ENCODE measurements at places on chromosomes 2 and 18. TPM values are rescaled to one million over a fixed set of nuclear protein-coding genes. Genes with fewer than 3 reads are reported as not detected.
A peak's percentile ranks its signal among the peaks of the same experiment; 100 is the strongest.

DNA sequence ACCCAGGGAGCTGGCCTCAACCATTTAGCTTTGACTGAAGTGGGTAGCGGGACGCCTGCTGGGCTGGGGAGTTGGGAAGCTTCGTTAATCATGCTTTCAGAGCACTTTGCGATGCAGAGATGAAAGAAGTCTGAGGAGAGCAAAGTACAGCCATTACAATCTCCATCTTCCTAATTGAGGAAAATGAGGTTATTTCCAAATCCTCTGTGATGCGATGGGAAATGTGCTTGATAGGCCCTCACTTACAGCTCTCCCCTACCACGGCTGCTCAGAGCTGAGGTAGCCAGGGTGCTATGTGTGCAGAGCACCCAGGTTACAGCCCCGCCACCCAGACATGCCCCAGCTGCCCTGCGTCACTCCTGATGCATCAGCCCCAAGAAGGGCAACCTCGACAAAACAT, 326.5 kb upstream of the KLHL29 start:
- H3K27me3 ChIP-seq, result no peaks in the 10 kb centered on the region
- DNase-seq, result no peak
- no peaks in the 10 kb centered on the region for H3K4me1 ChIP-seq
- no peak overlapping the region for H3K27ac ChIP-seq
- no peak overlapping the region for H3K4me3 ChIP-seq

The SPHKAP gene
- not detected for total RNA-seq

- H3K4me1 ChIP-seq, result peaks cover 25% of the 10 kb centered on the region
- H3K36me3 ChIP-seq, result peaks cover 8% of the 10 kb centered on the region
- H3K4me3 ChIP-seq, result peak overlapping the region; percentile 99
- no peaks in the 10 kb centered on the region for H3K27me3 ChIP-seq
- H3K27ac ChIP-seq, result peak overlapping the region; percentile 96
- DNase-seq, result peak; percentile 14
Observed at GRCh38 chr2:33598561-33599174, 431 bp downstream of the FAM98A start.

- peak overlapping the region; percentile 70 for H3K27ac ChIP-seq
- H3K27me3 ChIP-seq, result peaks cover 84% of the 10 kb centered on the region
- H3K4me1 ChIP-seq, result peaks cover 11% of the 10 kb centered on the region
- no peaks in the 10 kb centered on the region for H3K36me3 ChIP-seq
- H3K4me3 ChIP-seq, result no peak overlapping the region
Observed at GRCh38 chr2:205763708-205764211, 81.5 kb downstream of the NRP2 start.

The G6PC2 gene
- total RNA-seq, result not detected

DNA sequence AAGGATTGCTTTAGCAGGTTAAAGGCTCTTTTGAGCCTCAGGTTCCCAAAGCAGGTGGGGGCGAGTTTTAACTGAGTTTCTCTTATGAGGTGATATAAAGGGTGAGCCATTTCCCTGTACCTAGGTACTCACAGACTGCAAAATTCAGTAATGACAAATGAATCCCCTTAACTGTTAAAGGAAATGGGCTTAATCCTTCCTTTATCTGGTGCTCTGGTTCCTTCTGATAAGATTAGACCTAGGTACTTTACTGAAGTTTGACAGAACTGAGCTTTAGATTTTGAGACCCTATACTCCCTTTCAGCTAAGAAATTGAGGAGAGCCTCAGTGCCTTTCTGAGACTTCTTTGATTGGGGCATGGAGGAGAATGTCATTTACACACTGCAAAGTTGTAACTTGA, 42.6 kb downstream of the STK17B start:
- H3K4me3 ChIP-seq, result no peak overlapping the region
- peaks cover 2% of the 10 kb centered on the region for H3K4me1 ChIP-seq
- no peak overlapping the region for H3K27ac ChIP-seq
- no peaks in the 10 kb centered on the region for H3K36me3 ChIP-seq
- no peaks in the 10 kb centered on the region for H3K27me3 ChIP-seq

DNA sequence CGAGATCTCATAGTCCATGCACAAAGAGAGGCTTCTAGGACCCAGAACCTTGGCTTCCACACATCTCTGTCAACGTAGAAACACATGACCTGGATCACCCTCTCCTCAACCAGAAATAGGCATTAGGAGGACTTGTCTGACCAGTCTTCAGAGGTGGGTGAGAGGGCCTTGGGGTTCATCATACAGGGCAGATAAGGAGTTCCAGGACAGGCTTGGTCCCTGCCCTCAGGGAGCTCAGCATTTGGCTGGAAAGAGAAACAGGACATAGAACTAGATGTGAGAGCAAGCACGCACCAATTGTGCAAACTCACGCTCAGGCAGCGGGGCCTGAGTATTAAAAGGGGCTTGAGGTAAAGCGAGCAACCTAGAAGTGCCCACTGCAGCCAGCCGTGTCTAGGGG, 28.6 kb upstream of the NOTO start:
- peaks cover 19% of the 10 kb centered on the region for H3K27me3 ChIP-seq
- peak overlapping the region; percentile 33 for H3K4me3 ChIP-seq
- no peak for DNase-seq

The ARHGEF4 gene
- 0.77 TPM for total RNA-seq

GRCh38 chr2:159853101-159853500, 55.1 kb upstream of the CD302 start:
- H3K4me3 ChIP-seq, result no peak overlapping the region
- no peak for DNase-seq
- peaks cover 2% of the 10 kb centered on the region for H3K4me1 ChIP-seq
- H3K27ac ChIP-seq, result no peak overlapping the region
- no peaks in the 10 kb centered on the region for H3K27me3 ChIP-seq

DNA sequence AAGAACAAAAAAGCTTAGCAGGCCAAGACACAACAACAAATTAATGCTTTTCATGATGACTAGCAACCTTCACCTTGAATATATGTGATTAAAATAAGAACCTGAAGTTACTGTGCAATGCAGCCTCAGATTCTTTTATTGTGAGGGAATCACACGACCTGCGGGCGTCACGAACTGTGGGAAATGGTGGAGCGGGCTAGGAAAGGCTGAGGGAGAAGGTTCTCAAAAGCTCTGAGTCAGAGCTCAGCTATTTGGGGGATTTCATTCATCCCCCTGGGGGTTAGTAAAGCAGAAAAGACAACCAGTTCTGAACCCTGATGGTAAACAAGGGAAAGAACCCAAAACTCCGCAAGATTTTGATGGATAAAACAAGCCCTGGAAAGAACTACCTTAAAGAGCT, 89.3 kb upstream of the NCKAP5 start:
- DNase-seq, result no peak
- H3K4me3 ChIP-seq, result no peak overlapping the region
- H3K27ac ChIP-seq, result no peak overlapping the region
- no peaks in the 10 kb centered on the region for H3K27me3 ChIP-seq

DNA sequence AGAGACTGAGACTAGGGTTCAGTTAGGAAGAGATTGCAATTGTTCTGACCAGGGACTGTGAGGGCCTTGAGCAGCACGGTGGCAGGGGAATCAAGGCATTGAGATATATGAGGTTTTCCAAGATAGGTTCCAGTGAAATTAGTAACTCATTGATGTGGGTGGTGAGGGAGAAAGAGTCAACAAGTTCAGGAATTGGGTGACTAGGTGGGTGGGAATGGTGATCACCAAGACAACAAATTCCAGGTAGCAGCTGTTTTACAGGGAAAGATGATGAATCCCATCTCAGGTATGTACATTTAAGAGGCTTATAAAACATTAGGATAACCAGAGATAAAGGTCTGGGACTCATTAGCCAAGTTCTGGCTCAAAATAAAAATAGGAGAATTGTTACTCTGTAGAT, 251.5 kb upstream of the MGAT5 start:
- no peak overlapping the region for H3K27ac ChIP-seq
- H3K4me1 ChIP-seq, result peaks cover 3% of the 10 kb centered on the region
- no peaks in the 10 kb centered on the region for H3K36me3 ChIP-seq

GRCh38 chr2:64137567-64137966, 6.7 kb downstream of the PELI1 start:
- H3K27me3 ChIP-seq, result no peaks in the 10 kb centered on the region
- H3K27ac ChIP-seq, result no peak overlapping the region
- peak overlapping the region; percentile 33 for H3K4me3 ChIP-seq
- DNase-seq, result no peak
- H3K4me1 ChIP-seq, result peaks cover 51% of the 10 kb centered on the region
- peaks cover 10% of the 10 kb centered on the region for H3K36me3 ChIP-seq

The EML6 gene
- 4.0 TPM for total RNA-seq

DNA sequence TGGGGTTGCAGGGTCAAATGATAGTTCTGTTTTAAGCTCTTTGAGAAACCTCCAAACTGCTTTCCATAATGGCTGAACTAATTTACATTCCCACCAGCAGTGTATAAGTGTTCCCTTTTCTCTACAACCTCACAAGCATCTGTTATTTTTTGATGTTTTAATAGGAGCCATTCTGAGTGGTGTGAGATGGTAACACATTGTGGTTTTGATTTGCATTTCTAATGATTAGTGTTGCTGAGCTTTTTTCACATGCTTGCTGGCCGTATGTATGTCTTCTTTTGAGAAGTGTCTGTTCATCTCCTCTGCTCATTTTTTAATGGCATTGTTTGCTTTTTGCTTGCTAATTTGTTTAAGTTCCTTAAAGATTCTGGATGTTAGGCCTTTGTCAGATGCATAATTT, 107.7 kb downstream of the PDE11A start:
- H3K27ac ChIP-seq, result no peak overlapping the region
- H3K4me1 ChIP-seq, result no peaks in the 10 kb centered on the region
- H3K36me3 ChIP-seq, result no peaks in the 10 kb centered on the region
- peaks cover 12% of the 10 kb centered on the region for H3K27me3 ChIP-seq
- DNase-seq, result no peak

DNA sequence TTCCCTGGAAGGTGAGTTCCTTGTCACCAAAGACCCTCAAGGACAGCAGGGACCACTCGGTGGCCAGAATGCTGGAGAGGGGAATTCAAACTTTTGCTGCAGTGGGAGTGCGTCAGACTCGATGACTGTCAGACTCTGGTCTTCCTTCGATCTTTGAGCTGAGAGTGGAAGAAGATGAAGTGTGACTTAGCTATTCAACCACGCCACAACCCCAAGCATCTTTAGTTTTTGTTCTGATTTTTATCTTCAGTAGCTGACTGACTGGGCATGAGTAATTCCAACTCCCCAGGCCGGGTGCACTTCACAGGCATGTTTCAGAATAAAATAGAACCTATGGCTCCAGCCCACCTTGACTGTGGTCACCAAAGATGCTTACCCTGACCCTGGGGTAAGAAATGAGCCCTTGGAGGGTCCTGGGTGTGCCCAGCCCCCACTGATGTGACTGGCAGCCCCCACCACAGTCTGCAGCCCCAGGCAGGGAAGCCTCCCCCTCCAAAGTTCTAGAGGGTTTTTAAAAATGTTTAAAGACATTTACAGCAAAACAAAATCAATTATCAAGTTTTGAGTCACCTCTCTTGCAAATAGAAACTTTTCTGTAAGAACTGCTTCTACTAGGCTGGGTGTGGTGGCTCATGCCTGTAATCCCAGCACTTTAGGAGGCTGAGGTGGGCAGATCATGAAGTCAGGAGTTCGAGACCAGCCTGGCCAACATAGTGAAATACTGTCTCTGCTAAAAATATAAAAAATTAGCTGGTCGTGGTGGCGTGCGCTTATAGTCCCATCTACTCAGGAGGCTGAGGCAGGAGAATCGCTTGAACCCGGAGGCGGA, 24.9 kb upstream of the YWHAQ start:
- peaks cover 33% of the 10 kb centered on the region for H3K4me1 ChIP-seq
- H3K27me3 ChIP-seq, result no peaks in the 10 kb centered on the region
- H3K27ac ChIP-seq, result peak overlapping the region; percentile 87
- H3K4me3 ChIP-seq, result peak overlapping the region; percentile 7

GRCh38 chr2:65724336-65724735, 291.9 kb upstream of the SPRED2 start:
- H3K36me3 ChIP-seq, result no peaks in the 10 kb centered on the region
- no peaks in the 10 kb centered on the region for H3K4me1 ChIP-seq
- no peak overlapping the region for H3K4me3 ChIP-seq
- peaks cover 35% of the 10 kb centered on the region for H3K27me3 ChIP-seq
- DNase-seq, result no peak

GRCh38 chr2:107111623-107112022, 225.7 kb upstream of the ST6GAL2 start:
- no peak for DNase-seq
- H3K4me3 ChIP-seq, result no peak overlapping the region
- no peaks in the 10 kb centered on the region for H3K27me3 ChIP-seq
- H3K36me3 ChIP-seq, result no peaks in the 10 kb centered on the region
- no peaks in the 10 kb centered on the region for H3K4me1 ChIP-seq

DNA sequence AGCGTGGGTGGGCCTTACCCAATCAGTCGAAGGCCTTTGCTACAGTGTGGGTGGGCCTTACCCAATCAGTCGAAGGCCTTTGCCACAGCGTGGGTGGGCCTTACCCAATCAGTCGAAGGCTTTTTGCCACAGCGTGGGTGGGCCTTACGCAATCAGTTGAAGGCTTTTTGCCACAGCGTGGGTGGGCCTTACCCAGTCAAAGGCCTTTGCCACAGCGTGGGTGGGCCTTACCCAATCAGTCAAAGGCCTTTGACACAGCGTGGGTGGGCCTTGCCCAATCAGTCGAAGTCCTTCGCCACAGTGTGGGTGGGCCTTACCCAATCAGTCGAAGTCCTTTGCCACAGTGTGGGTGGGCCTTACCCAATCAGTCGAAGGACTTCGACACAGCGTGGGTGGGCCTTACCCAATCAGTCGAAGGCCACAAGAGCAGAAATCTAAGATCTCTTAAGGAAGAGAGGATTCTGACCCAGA, 16.3 kb upstream of the GAL3ST2 start:
- H3K27me3 ChIP-seq, result no peaks in the 10 kb centered on the region
- peak overlapping the region; percentile 75 for H3K27ac ChIP-seq
- no peak for DNase-seq
- H3K4me3 ChIP-seq, result no peak overlapping the region
- peaks cover 23% of the 10 kb centered on the region for H3K4me1 ChIP-seq

GRCh38 chr2:215660687-215661086, 224.8 kb upstream of the FN1 start:
- peaks cover 11% of the 10 kb centered on the region for H3K27me3 ChIP-seq
- H3K4me3 ChIP-seq, result no peak overlapping the region
- H3K4me1 ChIP-seq, result no peaks in the 10 kb centered on the region
- H3K36me3 ChIP-seq, result peaks cover 4% of the 10 kb centered on the region
- H3K27ac ChIP-seq, result no peak overlapping the region
- no peak for DNase-seq

DNA sequence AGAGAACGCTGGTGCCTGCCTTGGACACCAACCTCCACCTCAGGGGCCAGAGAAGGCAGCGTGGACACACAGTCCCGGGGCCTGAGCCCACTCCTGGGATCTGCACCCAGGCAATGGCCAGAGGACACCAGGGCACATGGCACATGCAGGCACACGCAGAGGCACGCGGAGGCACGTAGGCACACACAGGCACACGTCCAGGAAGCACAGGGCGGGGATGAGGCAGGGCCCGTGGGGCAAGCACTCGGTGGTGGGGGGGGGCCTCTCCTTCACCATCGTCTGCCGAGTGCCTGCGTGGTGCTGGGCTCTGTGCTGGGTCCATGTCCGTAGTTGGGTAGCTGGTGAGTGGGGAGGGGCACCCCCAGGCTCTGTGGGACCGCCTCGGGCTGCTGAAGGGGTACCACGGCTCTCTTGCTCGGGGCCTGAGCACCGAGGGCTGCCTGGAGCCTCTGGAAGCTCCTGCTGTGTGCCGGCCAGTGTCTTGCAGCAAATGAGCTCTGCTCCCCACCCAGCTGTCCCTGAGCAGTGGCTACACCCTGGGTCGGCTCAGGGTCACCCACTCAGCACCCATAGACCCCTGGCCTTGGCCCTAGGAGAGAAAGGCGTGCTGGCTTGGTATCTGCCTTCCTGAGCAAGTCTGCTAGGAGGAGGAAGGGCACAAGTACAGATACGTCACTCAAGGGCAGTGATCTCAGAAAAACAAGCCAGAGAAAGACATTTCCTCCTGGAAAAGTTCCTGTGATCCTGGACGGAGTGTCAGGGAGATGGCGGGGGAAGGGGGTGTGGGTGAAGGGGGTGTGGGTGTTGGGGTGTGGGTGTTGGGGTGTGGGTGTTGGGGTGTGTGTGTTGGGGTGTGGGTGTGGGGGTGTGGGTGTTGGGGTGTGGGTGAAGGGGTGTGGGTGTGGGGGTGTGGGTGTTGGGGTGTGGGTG, 26.4 kb downstream of the RTP5 start:
- DNase-seq, result no peak
- H3K4me1 ChIP-seq, result peaks cover 10% of the 10 kb centered on the region
- peaks cover 2% of the 10 kb centered on the region for H3K36me3 ChIP-seq
- no peak overlapping the region for H3K4me3 ChIP-seq

All from T-helper 17 cell (primary cell).